Foreskin keratinocyte (primary cell): ENCODE measurements at places on chromosomes 7 and 10. TPM values are rescaled to one million over a fixed set of nuclear protein-coding genes. Genes with fewer than 3 reads are reported as not detected.

GRCh38 chr7:44697136-44698045, 51.3 kb upstream of the ZMIZ2 start:
- DNase-seq, result no peak

DNA sequence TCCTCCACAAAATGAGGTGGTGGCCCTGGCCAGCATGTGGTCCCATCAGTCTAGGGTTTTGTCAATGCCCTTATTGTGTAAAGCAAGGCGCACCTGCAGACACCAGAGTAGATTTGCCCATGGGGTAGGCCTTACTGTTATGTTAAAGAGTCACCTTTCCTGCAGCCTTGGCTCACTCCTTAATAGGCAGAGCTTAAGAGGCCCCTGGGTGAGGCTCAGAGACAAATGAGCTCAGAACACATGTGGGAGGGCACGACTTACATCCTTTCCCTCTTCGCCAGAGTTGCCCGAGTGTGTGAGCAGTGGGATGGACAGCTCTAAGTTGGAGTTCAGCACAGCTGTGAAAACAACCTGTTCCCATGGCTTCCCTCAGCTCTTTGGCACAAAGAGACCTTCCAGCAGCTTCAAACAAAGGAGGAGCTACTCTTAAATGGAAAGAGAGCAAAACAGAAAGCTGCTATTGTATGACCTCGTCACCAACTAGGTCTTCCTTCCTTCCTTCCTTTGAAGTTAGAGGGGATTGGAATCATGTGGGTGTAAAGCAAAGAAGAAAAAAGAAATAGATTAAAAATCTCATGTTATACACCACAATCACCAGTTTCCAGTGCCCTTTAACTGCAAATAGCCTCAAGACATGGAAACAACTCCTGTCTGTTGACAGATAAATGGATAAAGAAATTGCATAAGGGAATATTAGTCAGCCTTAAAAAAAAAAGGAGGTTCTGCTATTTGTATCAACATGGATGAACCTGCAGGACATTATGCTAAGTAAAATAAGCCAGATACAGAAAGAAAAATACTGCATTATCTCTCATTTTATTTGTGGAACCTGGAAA, 11.9 kb upstream of the XPNPEP1 start:
- DNase-seq, result no peak

DNA sequence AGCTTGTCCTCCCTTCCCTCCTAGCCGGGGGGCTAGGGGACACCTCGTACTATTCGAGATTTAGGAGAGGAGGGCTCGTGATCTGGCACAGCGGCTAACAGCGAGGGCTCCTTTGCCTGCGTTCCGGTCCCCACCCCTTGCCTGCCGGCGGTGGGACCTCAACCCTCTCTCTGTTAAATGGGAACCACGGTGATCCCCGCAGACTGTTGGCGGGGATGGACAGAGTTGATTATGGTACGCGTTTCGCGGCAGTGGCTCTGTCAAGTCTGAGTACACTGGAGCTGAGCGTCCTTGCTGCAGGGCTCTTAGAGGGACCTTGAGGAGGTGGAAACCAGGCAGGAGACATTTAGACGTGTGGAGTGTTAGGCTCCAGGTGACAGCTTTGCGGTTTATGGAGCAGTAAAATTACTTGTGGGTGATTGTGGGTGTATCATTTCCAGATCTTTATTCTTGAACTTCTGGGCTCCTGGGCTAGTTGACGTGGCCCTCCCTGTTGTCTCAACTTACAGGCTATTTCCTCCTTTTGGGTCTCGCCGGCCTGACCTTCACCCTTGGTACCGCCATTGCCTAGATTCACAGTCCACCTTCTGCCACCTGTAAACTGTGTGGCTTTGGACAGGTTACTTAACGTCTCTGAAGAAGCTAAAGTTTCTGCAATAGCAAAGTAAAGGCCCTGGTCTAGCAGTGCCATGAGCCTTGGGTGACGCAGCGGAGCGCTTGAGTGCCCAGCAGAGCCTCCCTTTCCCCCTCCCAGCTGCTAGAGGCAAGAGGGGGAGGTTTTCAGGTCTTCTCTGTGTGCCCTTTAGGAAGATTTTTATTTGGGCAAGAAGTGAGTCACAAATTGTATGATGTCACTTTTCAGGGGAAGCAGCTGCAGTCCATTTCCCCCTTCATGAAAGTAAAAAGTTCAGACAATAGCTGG, 739 bp downstream of the CASP7 start:
- DNase-seq, result peak; percentile 77

GRCh38 chr10:70596860-70597809, 5.4 kb downstream of the PRF1 start:
- peak; percentile 61 for DNase-seq

The SLC25A40 gene
- total RNA-seq, result 11.4 and 12.7 TPM in 2 replicates

The RBM20 gene
- total RNA-seq, result not detected in 2 replicates

The SYCE1 gene
- total RNA-seq, result 0.14 TPM in 1 of 2 replicates, not detected in the other
